Activated naive CD4-positive, alpha-beta T cell treated with anti-CD3 and anti-CD28 coated beads, Interleukin-2, amount 50 U/mL, for 72 hours (primary cell): ENCODE measurements at places on chromosomes 2 and 18. TPM values are rescaled to one million over a fixed set of nuclear protein-coding genes. Genes with fewer than 3 reads are reported as not detected.

The PJVK gene
- 4.5 TPM for total RNA-seq

The MAB21L4 gene
- not detected for total RNA-seq

The HYCC2 gene
- 20.1 TPM for total RNA-seq

The SCN3A gene
- total RNA-seq = 0.25 TPM

The GPR45 gene
- total RNA-seq = not detected

The SERPINB13 gene
- not detected for total RNA-seq

The LHCGR gene
- not detected for total RNA-seq

The PRKAG3 gene
- total RNA-seq = not detected

DNA sequence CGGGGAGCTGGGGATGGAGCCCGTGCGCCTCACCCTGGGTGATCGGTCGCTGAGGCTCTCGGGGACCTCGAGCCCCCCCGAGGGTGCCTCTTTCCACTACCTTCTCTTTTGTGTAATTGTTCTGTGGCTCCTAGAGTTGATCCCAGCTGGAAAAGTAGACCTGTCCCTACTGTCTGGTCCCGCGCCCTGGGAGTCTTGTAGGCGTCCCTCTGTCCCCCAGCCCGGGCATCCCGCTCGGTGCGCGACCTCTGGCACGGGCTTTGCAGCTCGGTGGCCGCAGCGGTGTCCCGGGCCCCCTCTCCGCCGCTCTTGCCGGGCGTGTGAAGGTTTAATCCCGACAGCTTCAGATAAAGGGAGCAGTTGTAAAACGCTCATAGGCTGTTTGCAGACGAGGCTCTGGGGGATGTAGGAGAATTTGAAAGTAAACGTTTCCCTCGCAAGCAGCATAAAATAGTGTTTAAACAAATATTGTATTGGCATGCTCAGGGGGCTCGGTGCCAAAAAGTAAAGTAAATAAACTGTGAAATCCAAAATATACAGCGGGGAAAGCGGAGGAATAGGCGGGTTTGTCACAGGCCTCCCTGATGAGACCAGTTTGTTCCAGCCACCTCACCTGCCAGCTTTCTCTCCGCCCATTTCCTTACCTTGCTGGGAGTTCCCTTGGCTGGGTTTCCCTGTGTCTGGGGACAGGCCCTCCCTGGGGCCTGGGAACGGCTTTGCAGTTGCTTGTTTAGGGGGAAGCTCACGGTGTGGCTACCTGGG, 1.9 kb downstream of the GLI2 start:
- no peak for DNase-seq

DNA sequence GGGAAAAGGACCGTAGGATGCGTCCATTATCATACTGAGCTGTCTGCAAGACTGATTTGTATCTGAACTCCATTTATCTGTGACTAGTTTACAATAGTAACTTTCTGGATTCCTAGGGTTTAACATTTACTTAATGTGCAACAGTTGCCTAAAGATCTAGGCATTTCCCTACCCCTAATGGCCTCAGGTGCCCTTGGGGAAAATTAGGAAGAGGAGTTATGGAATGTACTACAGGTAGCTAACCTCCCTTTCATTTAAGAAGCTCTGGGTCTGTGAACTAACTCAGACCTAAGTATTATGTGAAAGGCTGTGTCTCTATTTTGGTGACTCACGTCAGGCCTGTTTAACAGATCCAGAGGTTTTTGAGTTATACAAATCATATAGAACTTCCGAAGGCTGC, 59.5 kb downstream of the TDRD15 start:
- DNase-seq = no peak

GRCh38 chr2:229133155-229133772, 137.8 kb downstream of the PID1 start:
- DNase-seq = no peak

- no peak for DNase-seq
Measured at GRCh38 chr2:144201868-144202468, 318.0 kb downstream of the ZEB2 start.

- DNase-seq = no peak
Measured at GRCh38 chr18:74524097-74524496, 10.2 kb upstream of the CNDP1 start.

DNA sequence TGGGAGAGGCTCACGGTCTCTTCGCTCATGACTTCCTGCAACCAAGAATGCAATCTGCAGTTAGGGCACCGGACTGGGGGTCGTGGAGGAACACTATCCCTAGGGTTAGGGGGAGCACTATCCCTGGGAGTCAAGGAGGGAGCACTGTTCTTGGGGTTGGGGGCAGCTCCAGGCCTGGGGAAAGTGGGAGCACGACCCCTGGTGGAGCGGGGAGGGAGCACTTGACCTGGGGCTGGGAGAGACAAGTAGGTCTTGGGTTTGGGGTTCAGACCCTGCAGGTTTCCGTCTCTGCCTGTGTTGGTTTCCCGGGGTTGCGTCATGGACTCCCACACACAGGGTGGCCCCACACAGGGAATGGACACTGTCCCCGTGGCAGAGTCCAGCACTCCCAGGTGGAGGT, 133.6 kb downstream of the TPO start:
- DNase-seq = no peak

- no peak for DNase-seq
Measured at GRCh38 chr18:9787712-9788111, 79.6 kb downstream of the RAB31 start.

DNA sequence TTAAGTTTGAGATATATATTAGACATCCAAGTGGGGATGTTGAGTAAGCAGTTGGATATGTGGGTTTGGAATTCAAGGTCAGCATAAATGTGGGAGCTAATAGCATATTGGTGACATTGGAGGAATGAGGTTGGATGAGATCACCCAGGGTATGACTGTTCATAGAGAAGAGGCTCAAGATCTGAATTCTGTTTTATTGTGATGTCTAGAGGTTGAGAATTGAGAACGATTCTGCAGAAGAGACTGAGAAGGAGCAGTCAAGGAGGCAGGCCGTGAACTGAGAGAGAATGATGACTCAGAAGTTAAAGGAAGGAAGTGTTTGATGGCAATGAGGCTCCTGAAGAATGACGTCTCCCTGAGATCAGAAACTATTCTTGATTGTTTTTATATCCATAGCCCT, 5.9 kb downstream of the SERPINB11 start:
- no peak for DNase-seq

DNA sequence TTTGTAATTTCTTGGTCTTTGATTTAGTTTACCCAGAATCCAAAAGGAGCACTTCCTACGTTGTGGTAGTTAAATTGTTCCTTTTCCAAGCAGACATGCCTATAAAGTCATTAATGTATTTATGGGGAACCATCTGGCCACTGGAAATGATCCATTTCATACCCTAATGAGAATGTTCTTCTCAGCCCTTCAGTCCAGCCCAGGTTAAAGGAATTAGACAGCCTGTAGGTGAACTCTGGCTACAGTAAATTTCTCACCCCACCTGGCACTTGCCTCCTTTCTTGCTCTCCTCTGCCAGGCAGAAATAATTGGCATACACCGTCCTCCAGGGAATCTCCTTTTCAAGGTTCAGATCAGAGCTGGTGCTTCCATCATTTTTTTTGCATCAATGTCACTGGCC, 121.1 kb downstream of the SETBP1 start:
- DNase-seq = no peak

- DNase-seq = peak; percentile 71
Measured at GRCh38 chr2:74919827-74920226, 38.6 kb upstream of the POLE4 start.

GRCh38 chr2:159695795-159696448, 16.4 kb upstream of the MARCHF7 start:
- no peak for DNase-seq

DNA sequence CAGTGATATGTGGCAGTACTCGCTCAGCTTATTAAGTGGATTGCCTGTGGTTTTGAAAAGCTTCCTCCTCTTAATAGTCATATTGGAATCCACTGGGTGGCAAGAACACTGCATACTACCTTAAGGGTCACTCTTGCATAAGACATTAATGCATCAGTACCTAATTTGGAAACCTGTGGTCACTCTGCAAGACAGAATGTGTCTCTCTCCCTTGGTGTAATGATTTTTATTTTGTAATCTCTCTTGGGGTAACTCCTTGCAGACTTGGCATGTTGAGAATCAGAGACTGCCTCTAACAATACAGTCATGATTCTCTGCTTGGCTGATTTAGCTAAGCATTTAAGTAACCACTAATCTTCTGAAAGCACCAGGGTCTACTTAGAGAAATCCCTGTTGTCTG, 33.0 kb upstream of the IER3IP1 start:
- no peak for DNase-seq

- DNase-seq = no peak
Measured at GRCh38 chr2:136468799-136469369, 296.5 kb upstream of the THSD7B start.

DNA sequence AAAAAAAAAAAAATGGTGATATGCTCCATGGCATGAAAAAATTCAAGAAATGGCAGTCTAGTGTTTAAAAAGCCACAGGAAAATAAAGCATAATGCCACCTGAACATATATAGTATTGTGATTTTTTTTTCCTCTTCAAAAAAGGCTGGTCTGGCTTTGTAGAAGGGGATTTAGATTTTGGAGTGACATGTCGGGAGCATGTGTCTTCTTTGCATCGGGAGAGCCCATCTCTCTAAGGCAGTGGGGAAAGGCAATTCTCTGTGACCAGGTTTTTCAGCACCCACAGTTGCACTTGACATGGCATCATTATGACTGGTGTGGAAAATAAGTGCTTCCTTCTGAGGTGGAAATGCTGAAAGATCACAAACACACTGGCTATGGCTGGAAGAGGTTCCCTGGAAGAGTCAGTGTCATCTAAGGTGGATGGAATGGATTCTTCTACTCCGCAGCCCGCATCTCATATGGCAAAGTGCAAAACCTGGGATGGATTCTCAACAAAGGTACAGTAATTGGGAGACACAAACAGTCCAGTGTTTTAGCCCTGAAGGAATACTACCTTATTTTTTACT, 172.5 kb downstream of the AGAP1 start:
- no peak for DNase-seq

GRCh38 chr2:102238039-102238756, 51.4 kb downstream of the IL1RL2 start:
- no peak for DNase-seq

DNA sequence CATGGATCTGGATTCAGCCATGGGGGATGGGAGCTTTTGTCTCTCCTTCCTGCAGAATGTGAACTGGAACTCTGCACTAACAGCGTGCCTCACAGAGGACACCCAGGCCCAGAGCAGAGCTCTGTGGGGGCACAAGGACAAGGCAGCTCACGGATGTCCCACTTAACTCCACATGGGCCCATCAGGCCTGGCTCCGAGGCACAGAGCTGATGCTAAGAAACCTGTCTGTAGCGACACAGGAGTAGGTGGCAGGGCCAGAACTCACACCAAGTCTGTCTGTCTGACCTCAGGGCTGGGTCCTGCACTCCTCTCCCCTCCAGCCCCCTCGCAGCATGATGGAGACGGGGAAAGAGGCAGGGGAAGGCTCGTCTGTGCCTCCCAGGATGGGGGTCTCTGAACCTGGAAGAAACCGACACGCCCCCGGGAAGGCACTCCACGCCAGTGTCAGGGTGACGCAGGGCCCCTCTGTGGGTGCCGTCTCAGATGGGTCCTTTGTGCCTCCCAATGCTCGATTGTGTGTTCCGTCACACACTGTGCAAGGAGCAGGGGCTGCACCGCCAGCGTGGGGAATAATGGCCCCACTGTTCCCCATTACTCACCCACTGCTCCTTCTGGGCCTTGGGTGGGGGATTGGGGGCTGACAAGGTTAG, 36.6 kb downstream of the FAM178B start:
- DNase-seq = no peak

- DNase-seq = no peak
Measured at GRCh38 chr2:168220965-168221819, 26.2 kb downstream of the STK39 start.

- no peak for DNase-seq
Measured at GRCh38 chr18:62281684-62282083, 43.4 kb upstream of the TNFRSF11A start.

GRCh38 chr18:28541276-28541930, 364.5 kb upstream of the CDH2 start:
- DNase-seq = no peak

- no peak for DNase-seq
Measured at GRCh38 chr2:228541789-228542188, 360.3 kb upstream of the SPHKAP start.
